Suppressor macrophage treated with lipopolysaccharide for 4 hours (primary cell): ENCODE measurements at places on chromosomes 6 and 20.

DNA sequence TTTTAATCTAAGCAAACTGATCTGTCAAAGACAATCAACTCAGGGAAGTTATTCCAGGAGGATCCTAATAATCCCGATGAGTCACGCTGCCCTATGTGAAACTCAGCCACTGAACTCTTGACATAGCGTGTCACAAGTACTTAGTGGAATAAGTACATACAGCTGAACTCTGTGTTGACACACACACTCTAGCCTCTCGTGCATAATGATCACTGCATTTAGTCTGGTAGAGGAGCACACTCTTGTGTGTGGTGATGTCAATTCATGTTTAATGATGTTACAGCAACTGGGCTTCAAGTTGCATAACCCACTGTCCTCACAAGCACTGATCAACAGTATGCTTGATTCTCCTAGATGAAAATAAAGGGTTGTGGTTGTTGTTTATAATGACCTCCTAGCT is 148.3 kb downstream of the HACE1 start:
- DNase-seq = peak; percentile 23

DNA sequence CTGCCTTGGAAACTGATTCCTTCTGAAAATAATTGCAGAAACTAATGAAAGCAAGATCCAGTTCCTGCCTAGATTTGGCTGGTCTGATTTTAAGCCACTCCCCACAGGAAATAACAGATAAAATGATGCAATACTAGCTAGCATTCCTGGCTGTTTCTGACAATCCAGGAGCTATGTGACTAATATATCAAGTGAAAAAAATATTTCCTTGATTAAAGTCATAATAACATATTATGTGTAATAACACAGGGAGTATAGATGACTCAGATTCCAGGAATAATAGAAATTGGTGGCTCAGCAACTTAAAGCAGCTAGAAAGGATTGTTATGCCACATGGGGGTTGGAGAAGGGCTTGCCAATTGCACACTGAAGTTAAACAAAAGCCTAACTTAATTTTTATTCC is 182.7 kb upstream of the SALL4 start:
- peak; percentile 49 for DNase-seq

- no peak for DNase-seq
These were observed 259.4 kb upstream of the STXBP5 start for GRCh38 chr6:146944809-146945208.

DNA sequence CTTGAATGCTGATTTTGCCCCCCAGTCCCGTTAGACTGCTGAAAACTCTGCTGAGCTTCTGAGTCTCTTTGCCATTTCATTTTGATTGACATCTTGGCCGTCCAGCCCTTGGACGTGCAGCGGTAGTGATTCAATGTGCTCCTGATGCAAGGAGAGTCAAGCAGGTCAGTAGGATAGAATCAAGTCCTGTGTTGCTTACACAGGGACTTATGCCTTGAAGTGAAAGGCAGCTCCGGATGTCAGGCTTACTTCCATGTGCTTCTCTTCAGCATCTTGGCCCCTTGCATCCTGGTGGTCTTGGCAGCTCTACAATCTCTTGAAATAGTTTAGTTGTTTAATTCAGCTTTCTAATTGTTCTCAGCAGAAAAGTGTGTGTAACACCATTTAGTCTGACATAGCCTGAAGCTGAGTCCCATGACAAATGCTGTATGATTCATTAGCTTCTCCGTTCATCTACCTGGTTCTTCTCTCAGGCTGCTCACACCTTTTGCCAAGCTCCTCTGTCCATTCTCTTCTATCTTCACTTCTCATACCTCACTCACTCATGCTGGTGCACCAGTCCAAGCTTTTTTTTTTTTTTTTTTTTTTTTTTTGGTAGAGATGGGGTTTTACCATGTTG is 76.0 kb downstream of the EZR start:
- DNase-seq = no peak

DNA sequence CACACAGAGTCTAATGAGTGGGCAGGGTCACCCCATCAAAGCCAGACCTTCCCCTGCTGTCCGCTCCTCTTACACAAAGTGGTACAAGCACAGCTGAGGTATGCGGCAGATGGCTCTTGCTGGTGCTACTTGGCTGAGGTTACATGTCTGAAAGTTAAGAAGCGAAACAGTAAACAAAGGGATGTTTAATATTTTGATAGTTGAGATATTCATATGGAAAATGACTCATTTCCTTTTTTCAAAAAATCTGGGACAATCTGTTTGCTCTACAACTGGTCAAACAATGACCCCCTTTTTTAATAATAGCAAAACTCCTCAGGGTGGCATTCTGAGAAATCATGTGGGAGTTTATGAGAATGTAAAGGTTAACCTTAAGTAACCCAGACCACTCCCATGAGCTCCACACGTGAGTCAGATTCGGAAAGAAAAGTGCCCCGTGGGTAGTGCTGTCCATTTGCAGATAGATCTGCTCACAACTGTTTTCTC is 245.3 kb downstream of the TBXT start:
- no peak for DNase-seq

- DNase-seq = peak; percentile 53
These were observed 711 bp upstream of the SIRT5 start for GRCh38 chr6:13573669-13574110.

GRCh38 chr20:112396-112795 is 24.9 kb downstream of the DEFB125 start:
- no peak for DNase-seq

- no peak for DNase-seq
These were observed 40.7 kb upstream of the MROH8 start for GRCh38 chr20:37219751-37220668.

DNA sequence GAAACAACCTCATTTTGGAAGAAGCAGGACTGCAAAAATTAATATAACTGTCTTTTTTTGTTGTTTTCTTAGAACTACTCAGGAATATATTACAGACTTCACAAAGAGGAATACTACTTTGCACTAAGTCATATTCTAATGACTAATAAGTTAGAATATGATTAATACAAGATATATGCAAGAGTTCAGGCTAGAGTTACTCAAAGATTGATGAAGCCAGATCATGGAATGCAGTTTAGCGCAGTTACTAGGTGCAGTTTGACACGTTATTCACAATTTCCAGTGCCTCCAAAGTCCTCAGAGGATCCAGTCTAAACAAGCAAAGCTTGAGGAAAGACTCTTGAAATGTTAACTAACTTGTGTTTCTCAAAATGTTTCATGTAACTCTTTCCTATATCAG is 1.2 kb upstream of the MYCT1 start:
- DNase-seq = no peak

DNA sequence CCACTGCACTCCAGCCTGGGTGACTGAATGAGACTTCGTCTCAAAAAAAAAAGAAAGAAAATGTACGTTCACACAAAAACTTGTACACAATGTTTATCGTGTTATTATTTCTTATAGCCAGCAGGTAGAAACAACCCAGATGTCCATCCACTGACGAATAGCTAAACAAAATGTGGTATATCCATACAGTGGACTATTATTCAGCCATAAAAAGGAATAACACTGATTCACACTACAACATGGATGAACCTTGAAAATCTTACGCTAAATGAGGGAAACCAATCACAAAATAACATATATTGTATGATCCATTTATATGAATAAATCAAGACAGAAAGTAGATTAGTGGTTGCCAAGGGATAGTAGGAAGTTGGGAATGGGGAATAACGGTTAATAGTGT is 75.1 kb upstream of the EPB41L1 start:
- DNase-seq = no peak

DNA sequence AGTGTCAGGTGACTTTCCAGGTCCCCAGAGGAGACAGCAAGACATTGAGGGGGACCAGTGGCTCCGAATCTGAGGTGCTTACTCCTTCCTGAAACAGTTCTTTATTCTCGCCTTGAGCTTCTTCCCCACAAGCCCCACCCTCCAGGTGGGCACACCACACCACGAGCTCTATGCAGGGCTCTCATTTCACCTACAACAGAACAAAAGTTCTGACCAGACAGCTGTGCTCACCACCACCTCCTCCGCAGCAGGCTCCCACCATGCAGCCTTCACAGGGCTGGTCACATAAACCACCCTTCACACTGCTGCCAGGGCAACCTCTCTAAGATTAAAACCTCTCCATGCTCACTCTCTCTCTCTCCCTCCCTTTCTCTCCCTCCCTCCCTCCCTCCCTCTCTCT is 384.5 kb upstream of the ARID1B start:
- no peak for DNase-seq

GRCh38 chr6:13395272-13396237 is 67.2 kb upstream of the TBC1D7 start:
- DNase-seq = peak; percentile 71

GRCh38 chr6:129177801-129178200 is 294.9 kb downstream of the LAMA2 start:
- no peak for DNase-seq

DNA sequence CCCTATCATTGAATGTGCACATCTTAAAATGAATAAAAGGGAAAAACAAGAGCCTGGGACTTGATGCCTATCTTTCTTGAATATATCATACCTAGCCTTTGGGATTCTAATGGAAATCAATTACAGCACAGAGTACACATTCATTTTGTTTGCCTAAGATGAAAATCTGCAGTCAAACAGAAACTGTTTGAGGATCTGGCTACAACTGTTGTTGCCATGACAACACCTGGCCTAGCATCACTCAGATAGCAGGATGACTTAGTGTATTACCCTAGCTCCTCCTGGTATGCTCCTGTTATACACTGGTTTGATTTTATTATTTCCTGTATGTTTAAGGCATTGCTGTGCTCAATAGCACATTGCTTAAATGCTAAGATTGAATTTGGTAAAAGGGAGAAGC is 71.5 kb upstream of the LAMP5 start:
- no peak for DNase-seq

DNA sequence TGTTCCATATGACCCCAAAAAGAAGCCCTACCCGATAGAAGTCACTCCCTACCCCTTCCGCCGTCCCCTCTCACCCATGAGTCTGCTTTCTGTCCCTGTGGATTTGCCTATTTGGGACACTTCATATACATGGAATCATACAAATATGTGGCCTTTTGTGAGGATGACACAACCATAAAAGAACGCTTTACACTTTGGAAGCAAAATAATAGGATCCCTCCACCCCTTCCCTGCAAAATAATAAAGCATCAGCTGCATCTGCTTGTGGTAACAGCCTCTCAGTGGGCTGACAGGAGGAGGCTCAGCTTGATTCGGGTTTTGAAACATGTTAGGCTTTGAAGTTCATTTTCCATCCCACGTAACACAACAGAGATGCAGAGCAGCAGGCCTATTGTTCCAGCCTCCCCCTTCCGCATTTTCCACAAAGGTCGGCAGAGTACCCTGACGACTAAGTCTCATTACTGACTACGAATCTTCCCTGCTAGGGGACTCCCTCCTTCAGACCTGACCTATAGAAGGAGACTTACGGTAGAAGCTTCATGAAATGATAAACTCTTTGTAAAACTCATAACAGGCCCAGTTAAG is 99.1 kb downstream of the ALDH8A1 start:
- DNase-seq = no peak

GRCh38 chr6:7939184-7939863 is 28.7 kb upstream of the TXNDC5 start:
- DNase-seq = peak; percentile 54

DNA sequence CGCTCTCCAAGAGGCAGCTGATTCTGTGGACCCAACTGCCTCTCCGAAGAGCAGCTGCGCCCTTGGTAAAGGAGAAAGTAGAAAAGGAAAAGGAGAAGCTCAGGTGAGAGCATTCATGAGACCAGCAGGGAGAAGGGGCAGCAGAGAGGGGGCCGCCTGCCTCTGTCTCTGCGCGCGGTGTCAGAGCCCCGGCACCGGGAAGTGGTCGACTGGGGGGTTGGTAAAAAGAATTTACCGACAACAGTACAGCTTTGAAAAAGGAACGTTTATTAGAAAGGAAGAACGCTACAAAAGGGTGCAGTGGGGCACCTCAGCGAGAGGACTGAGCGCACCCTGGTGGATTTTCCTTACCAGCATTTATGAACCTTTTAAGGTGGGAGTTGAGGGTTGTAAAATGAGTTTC is 61.9 kb downstream of the GPR6 start:
- DNase-seq = peak; percentile 15

GRCh38 chr20:62177307-62177706 is 5.5 kb upstream of the MTG2 start:
- no peak for DNase-seq

GRCh38 chr6:31132806-31133205 is 6.1 kb downstream of the PSORS1C2 start:
- DNase-seq = no peak

DNA sequence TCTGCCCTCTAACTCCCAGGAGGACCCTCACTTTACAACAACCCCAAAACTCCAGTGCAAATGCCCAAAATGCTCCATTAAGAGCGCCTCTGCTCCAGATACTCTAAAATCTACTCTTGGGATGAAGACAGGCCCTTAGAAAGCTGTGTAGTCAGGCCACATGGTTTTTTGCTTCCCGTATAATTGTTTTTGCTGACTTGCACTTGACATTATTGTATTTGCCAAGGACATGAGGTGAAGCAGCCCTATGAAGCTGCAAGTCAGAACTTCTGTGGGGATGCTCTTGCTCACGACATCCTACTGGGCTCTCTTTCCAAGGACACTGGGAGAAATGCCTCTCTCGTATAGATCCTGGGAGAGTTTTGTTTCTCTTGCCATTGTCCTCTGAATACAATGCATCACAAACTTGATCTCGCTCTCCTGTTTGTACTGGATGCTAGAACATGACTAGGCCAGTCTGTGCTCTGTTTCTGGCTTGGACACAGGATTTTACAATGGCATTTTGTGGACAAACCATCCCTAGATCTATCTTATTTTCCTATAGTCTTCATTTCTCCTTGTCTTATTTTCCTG is 177.2 kb upstream of the DTNBP1 start:
- no peak for DNase-seq

GRCh38 chr20:24033151-24033550 is 44.6 kb upstream of the GGTLC1 start:
- DNase-seq = no peak

DNA sequence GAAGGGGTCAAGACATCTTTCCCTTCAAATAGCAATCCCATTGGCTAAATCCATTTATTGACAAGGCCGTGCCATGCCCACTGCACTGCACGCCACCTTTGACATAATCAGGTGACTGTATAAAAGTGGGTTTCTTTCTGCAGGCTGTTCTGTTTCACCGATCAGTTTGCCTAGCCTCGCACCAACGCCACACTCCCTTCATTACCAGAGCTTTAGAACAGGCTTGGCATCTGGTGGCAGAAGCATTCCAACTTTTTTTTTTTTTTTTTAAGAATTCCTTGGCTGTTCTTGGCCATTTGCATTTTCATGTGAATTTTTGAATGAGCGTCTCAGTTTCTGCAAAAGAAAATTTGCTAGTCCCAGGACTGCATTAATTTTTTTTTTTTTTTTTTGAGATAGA is 78.1 kb downstream of the PPP1R3G start:
- DNase-seq = no peak

DNA sequence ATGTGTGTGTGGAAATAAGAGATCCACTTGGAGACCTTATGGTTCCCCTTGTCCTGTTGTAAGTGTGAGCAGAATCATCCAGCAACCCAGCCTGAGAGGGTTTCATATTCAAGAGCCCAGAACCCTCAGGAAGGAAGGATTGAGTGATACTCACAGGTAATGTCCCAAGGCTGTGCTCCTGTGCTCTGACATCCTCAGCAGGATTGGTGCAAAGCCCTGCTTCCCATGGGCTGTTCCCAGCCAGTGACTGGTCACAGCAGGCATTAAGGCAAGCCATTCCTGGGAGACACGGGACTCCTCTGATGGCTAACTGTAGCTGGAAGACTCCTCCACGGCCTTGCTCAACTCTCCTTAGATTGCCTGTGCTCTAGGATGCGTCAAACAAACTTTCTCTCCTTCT is 33.8 kb upstream of the HLA-G start:
- no peak for DNase-seq

- DNase-seq = no peak
These were observed 8.0 kb upstream of the NPBWR2 start for GRCh38 chr20:64115171-64115911.

- no peak for DNase-seq
These were observed 13.0 kb upstream of the MUC22 start for GRCh38 chr6:30997301-30997700.

- no peak for DNase-seq
These were observed 78.3 kb upstream of the CLDN20 start for GRCh38 chr6:155185544-155185943.
